ENCODE measurements at places on chromosomes 3 and 15. TPM values are rescaled to one million over a fixed set of nuclear protein-coding genes. Genes with fewer than 3 reads are reported as not detected.

Gene NDN
- 59.5 TPM for total RNA-seq

Gene CPNE9
- 0.20 TPM for total RNA-seq

Gene AADAC
- total RNA-seq, result not detected

Gene GOLGA6D
- total RNA-seq, result not detected

Gene ZNF774
- total RNA-seq, result 3.3 TPM

Gene GPR87
- 15.5 TPM for total RNA-seq

Gene EFCC1
- not detected for total RNA-seq

Gene EBLN2
- 3.1 TPM for total RNA-seq

Gene OCA2
- 2.4 TPM for total RNA-seq

Gene SEMA3B
- total RNA-seq, result 5.9 TPM

Gene GATM
- total RNA-seq, result 5.4 TPM

Gene OXSM
- 7.1 TPM for total RNA-seq

Gene XIRP1
- total RNA-seq, result 1.1 TPM

Gene CNBP
- 227 TPM for total RNA-seq

Gene KLHL18
- total RNA-seq, result 49.3 TPM

Gene CCR9
- not detected for total RNA-seq

Gene SPTBN5
- 5.3 TPM for total RNA-seq

Gene GNAT1
- total RNA-seq, result not detected

Gene CD86
- total RNA-seq, result not detected

Gene SIDT1
- not detected for total RNA-seq

Gene VPS8
- total RNA-seq, result 37.6 TPM

Gene EXD1
- not detected for total RNA-seq

Gene CATSPER2
- 3.3 TPM for total RNA-seq

Gene CIDEC
- total RNA-seq, result not detected

Gene PLSCR2
- total RNA-seq, result not detected

Gene ANKRD34C
- 0.05 TPM for total RNA-seq

Gene C3orf22
- total RNA-seq, result not detected

Gene SPINT1
- total RNA-seq, result 30.1 TPM

Gene HIGD1A
- 150 TPM for total RNA-seq

Gene TF
- total RNA-seq, result 1.3 TPM

Gene PCOLCE2
- 4.5 TPM for total RNA-seq

Gene SKOR1
- total RNA-seq, result not detected

Gene CLEC3B
- total RNA-seq, result not detected

Gene POLR2M
- total RNA-seq, result 61.4 TPM

Gene NR2E3
- total RNA-seq, result not detected

Gene ATP2B2
- total RNA-seq, result 0.05 TPM

Gene RTP1
- total RNA-seq, result not detected

Gene PLA2G4D
- not detected for total RNA-seq

Gene COPS2
- total RNA-seq, result 94.3 TPM

Gene STRC
- 0.29 TPM for total RNA-seq

Gene GATA2
- total RNA-seq, result 0.58 TPM

Gene SMCO1
- total RNA-seq, result not detected
